ENCODE measurements at places on chromosomes 2 and 18.

GRCh38 chr2:15224641-15225040 is 336.5 kb downstream of the NBAS start:
- no peak for DNase-seq

DNA sequence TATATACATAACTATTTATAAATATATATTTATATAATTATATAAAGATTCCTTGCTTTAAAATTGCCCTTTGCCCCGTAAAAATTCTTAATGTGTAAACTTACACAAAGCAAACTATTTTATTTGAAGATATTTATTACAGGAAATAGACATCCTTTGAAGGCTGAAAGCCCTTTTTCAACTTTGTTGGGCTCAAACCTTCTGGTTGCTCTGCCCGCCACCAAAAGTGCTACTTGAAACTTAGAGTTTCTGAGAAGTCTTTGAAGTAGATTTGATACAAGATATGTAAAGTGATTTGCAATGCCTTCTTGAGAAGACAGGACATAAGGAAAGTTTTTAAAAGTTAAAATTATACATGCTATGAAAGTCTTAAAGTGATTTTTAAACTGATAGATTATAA is 36.6 kb upstream of the METAP1D start:
- no peak for DNase-seq

GRCh38 chr2:238055841-238056240 is 5.0 kb upstream of the SCLY start:
- no peak for DNase-seq

DNA sequence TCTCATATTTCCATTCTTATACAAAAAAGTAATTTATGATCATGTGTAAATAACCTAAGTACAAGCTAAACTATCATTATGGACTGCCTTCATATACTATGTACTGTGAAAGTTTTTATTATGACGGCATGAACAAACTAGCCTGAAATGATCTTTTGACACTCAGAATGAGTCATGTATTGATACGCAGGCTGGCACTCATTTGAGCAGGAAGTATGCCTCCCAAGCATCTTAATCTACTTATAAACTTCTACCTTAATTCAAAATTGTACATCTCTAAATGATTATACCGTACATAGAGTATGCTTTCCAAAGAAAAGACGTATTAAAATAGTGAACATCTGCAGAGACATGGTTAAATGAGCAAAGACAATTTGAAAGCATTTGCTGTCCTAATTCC is 207.1 kb upstream of the SPOPL start:
- no peak for DNase-seq

DNA sequence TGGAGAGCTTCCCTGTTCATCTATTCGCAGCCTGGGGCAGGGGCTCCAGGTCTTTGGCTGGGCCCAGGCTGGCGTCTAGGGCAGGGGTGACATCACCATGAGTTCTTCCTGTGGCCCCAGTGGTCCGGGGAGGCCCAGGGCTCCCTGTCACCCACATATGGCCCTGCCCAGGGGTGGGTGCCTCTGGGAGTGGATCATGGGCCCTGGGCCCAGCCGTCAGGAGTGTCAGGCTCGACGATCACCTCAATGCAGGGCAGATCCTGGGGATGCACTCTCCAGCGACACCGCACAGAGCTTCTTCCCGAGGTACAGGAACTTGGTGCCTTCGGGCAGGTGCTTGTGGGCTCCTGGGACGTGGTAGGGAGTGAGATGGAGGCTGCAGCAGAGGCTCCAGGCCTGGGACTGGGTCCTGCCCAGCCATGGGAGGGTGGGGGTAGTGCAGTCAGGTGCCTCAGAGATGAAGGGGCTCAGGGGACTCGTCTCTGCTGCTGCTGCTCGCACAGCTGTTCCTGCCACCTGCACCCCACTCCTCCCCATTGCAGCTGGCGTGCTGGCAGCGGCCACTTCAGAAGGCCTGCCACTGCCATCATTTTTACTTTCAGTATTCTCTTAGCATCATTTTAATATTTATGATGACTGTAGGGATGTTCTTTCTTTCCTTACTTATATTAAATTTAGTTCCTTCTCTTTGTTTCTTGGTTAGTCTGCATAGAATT is 196.0 kb upstream of the VRK2 start:
- no peak for DNase-seq

DNA sequence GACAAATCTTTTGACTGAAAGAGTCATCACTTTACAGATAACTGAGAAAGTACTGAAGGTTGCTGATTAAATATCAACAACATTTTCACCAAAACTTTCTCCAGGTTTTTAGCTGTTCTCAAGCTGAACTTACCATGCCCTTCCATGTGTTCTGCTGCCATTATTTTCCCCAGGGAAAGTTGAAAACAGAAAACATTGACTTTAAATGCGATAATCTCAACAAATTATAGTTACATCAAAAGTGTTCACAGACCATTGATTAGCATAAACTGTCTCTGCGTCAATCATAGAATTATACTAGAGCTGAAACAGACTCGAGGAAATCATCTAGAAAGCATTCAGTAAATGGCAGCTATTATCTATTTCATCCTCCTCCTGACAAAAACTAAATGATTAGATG is 51.4 kb downstream of the TRAPPC8 start:
- DNase-seq: no peak

- no peak for DNase-seq
These were observed 4.5 kb downstream of the TIMM21 start for GRCh38 chr18:74152857-74153256.

DNA sequence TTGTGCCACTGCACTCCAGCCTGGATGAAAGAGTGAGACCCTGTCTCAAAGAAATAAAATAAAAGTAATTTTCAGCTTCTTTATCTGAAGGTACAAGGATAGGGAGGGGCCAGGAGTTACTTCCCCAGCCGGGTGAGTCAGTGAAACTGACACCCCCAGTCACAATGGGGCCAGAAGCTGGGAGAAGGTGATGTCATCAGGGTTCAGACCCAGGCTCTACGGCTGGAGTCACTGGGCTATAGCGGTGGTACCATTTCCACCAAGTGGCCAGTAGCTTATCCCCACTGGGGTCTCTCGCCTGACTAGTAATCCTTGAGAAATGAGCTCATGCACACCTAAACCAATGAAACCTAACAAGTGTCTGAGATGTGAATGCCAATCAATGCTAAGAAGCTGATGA is 107.9 kb downstream of the ALPK2 start:
- DNase-seq: no peak

GRCh38 chr2:38516122-38516521 is 86.6 kb downstream of the HNRNPLL start:
- no peak for DNase-seq

- no peak for DNase-seq
These were observed 351.0 kb downstream of the PIK3C3 start for GRCh38 chr18:42305869-42306593.

- no peak for DNase-seq
These were observed 1346.4 kb upstream of the CDH2 start for GRCh38 chr18:29523371-29523770.

DNA sequence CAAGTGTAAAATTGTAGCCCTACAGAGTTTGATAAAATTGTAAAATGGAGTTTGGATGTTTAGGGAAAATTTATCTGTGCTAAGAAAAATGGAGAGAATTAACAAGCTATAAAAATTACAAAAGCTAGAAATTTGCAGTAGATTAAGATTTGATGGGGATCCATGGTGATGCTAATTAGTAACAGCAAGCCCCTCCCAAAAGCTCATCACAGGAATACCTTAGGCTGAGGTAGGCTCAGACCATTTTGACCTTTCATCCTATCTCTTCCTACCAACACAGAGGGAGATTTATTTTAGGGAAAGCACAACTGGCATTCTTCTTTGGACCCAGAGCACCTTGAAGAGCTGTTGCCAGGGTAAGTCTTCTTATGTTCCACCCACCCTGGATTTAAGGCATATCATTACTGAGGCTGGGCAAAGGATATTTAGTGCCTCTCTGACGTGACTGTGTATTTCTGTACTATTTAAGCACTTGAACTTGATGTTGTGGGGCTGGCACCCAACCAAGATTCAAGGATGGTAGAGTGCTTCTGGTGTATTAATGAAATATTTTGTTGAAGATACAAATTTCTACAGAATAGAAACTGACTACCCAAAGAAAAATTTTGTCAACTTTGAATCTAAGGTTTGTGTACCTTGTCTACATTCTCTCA is 70.8 kb upstream of the SLC39A10 start:
- no peak for DNase-seq

GRCh38 chr2:172677363-172677762 is 58.3 kb upstream of the RAPGEF4 start:
- DNase-seq: no peak

- DNase-seq: no peak
These were observed 16.2 kb downstream of the C2orf76 start for GRCh38 chr2:119350311-119350998.

DNA sequence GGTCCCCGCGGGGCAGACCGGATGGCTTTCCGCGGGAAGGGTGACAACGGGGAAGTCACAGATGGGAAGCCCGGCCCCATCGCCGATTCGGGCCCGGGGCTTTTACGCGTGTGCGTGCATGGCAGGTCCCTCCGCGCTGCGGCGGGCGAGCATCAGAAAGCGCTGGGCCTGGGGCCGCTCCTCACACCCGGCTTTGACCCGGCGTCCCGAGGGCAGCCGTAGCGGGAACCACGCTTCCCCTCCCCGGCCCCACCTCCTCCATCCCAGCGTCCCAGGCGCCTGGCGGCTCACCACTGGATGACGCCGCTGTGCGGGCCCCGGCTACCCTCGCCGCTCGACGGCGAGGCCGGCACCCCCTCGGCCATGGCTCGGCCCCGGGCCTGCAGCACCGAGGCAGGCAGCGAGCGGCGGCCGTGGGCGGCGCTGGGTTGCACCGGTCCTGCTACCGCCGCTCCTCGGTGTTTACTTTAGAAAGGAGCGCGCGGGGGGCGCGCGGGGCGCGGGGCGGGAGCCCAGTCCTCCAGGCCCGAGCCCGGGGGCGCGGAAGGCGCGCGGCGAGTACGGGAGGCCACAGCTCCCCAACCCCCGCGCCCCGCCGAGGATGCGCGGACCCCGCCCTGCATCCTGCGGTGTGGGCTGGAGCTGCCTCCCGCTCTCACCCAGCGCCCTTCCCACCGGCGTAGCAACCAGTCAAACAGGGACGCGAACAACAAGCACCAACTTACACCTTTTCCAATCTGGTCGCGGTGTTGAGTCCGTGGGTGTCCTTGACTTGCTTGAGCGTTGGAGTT is 806 bp downstream of the RFX8 start:
- DNase-seq: no peak

- peak; percentile 92 for DNase-seq
These were observed 3.8 kb downstream of the DLX2 start for GRCh38 chr2:172098650-172099471.

- DNase-seq: no peak
These were observed 18.7 kb upstream of the RASGRP3 start for GRCh38 chr2:33457556-33458247.

DNA sequence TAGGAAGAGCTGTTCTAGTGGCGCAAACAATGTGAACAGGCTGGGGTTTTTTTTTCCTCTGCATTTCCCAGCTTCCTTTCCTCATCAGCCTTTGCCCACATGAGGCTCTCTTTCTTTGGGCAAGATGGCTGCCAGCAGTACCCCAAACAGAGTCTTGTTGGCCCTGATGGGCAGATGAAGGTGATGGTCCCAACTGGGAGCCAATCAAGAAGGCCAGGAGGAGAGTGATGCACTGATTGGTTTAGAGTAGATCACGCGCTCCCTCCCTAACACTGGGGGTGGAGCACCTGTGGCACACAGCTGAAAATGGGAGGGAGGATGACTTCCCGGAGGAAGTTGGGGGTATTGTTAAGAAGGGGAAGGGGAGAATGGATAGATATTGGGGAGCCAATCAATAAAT is 96.3 kb upstream of the FZD7 start:
- no peak for DNase-seq

GRCh38 chr2:11393711-11394236 is 49.3 kb upstream of the ROCK2 start:
- no peak for DNase-seq

DNA sequence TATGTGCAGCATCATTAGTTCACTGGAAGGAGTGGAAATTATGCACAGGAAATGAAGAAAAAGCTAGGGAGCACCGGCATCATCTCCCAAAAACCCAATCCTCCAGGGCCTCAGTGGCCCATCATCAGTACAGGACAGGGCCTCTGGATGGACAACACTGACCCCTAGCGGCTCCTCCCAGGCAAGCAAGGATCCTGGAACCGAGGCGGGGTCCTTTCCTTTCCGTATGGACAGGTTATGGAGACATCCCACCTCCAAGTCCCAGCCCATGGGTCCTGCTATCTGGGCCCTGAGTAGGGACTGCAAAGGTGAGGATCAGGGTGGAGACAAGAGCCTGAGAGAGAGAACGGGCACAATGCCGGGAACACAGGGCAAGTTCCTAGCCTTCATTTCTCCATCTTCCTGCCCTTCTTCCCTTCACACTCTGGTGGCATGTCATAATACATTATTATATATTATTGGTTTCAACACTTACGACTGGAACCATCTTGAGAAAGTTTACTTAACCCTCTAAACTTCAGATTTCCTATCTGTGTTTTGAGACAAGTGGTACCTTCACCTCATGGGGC is 68.2 kb downstream of the ZNF516 start:
- DNase-seq: no peak

DNA sequence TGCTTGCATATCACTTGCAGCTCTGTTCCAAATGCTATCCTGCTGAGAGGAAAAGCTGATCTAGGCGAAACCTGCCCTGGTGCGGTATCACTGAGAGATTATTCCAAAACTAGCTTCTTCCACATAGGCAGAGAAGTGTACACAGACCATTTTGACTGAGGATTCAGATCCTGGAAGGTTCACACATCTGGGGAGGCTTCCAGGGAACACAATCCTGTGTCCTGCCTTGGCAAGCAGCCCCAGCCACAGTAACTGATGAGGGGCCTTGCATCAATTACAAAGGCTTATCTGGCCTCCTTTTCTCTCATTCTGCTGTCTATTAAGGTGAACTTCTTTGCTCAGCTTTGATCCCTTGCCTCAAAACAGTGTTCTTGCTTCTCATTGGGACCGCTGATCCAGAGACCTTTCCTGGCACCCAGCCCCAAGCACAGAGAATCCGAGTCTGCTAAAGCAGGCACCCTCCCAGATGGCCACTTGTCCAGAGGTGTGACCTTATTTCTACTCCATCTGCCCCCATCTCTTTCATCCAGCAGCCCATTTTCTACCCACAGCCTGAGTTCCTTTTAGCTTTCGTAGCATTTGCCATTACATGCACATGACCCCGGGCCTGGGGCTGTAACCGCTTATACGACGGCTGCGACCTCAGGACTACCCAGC is 52.3 kb upstream of the ZFP36L2 start:
- no peak for DNase-seq

GRCh38 chr18:3541549-3542386 is 91.8 kb downstream of the TGIF1 start:
- no peak for DNase-seq

GRCh38 chr2:66574701-66575624 is 140.0 kb downstream of the MEIS1 start:
- DNase-seq: peak; percentile 61

DNA sequence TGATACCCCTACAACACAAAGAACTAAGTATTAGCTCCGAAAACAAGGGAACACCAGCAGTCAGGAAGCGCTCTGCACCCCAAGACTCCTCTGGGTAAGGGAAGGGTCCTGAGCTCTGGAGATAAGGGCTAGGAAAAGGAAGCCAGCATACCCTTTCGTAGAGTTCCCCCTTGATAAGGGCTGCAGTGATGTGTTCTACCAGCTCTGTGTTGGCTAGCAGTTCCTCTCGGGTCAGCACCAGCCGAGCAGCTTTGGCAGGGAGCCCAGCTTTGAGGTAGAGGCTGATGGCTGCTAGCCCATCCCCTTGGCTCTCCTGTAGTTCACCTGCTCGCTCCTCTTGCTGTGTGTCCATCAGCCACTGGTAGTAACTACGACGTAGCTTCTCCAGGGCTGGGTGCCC is 18.9 kb downstream of the KRTCAP3 start:
- DNase-seq: no peak

GRCh38 chr18:32366586-32367538 is 103.8 kb downstream of the GAREM1 start:
- no peak for DNase-seq

- DNase-seq: no peak
These were observed 583 bp downstream of the NEMP2 start for GRCh38 chr2:190533968-190534309.
